HuH-7.5 (cell line): ENCODE measurements at places on chromosomes 3 and 15.

GRCh38 chr15:92714477-92715401 is 59.2 kb upstream of the FAM174B start:
- peak; percentile 85 for DNase-seq

- DNase-seq = no peak
Observed at GRCh38 chr3:11238880-11239279, 33.3 kb upstream of the ATG7 start.

DNA sequence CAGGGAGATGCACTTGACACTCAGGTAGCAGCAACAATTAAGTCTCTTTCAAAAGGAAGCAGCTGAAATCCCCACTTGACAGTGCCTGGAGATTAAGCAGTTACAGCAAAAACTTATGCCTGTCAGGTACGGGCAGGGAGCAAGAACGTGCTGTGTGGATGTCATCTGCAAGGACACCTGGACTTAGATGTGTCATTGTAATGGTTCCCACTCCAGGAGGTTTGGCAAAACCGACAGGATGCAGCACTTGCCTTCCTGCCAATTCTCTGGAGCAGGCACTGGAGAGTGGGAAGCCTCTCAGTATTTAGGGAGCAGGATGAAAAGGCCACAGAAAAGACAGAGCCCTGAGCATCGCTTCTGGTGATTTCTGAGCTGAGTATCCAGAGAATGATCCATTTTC is 292.4 kb downstream of the PDCD6IP start:
- DNase-seq = no peak

DNA sequence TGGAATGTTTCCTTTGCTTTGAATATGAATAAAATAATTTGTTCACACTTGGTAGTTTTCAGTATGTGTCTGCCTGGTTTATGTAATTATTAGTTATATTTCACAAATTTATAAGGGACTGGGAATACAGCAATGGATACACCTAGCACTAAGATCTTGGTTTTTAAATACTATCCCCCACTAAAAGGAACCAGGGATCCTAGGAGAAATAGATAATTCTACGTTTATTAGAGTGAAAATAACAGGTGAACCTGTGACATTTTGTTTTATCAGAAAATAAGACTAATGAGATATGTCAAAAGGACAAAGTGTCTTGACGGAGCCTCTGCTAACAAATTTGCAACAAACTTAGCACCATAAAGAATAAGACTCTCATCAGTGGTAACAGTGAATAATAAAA is 3.4 kb downstream of the PSMD6 start:
- no peak for DNase-seq

DNA sequence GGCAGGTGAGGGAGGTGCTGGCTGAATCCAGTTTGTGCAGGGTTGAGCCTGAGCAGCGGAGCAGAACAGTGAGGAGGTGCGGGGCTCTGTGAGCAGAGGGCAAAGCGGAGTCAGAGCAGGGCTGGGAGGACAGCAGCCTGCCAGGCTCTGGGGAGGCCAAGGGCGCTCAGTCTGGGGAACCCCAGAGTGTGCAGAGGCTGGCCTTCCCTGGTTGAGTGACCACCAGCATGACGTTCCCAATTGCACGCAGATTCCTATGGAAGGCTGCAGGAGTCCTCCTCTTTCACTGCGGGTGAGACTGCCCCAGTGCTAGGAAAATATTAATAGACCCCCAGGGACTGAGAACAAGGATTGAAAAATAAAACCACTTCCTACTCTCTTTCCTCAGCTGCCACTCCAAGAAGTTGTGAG is 13.2 kb downstream of the MRAS start:
- DNase-seq = no peak

DNA sequence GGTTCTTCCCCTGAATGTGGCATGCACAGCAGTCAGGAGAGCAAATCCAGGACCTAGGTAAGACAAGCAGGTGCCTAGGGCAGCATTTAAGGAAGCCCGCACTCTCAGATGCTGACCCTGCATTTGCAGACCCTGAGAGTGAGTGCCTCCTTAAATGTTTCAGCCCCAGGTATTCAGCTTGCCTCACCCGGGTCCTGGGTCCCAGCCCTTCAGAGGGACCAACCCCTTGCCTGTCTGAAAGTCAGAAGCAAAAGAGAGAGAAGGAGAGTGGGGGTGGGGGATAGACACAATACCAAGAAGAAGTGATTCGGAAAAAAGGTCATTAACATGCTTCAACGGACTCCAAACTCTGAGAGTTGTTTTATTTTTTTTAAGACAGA is 75.0 kb downstream of the MEGF11 start:
- no peak for DNase-seq

- DNase-seq = no peak
Observed at GRCh38 chr15:28006116-28006905, 92.8 kb downstream of the OCA2 start.

DNA sequence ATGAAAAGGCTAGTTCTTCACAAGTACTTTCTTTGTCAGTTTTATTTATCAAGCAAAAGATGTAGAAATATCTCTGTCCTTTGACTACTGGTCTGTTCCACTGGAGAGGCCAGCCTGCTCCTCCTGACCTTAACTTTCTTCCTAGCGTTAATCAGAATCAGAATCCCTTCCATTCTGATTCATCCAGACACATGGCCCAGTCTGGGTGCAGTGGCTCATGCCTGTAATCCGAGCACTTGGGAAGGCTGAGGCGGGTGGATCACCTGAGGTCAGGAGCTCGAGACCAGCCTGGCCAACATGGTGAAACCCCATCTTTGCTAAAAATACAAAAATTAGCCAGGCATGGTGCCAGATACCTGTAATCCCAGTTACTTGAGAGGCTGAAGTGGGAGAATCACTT is 32.0 kb upstream of the MANF start:
- DNase-seq = no peak

- DNase-seq = peak; percentile 70
Observed at GRCh38 chr15:37099319-37100108, 835 bp downstream of the MEIS2 start.

GRCh38 chr3:34258271-34258998 is 460.0 kb downstream of the PDCD6IP start:
- DNase-seq = no peak

GRCh38 chr3:140224307-140224706 is 289.3 kb downstream of the CLSTN2 start:
- no peak for DNase-seq

- DNase-seq = no peak
Observed at GRCh38 chr3:11143476-11143875, 10.8 kb upstream of the HRH1 start.
